Panc1 (cell line): ENCODE measurements at places on chromosomes 7 and 10. TPM values are rescaled to one million over a fixed set of nuclear protein-coding genes. Genes with fewer than 3 reads are reported as not detected.

CCL24 gene
- total RNA-seq, result not detected

SORCS1 gene
- total RNA-seq, result not detected

PDZD7 gene
- 1.8 TPM for total RNA-seq

C7orf57 gene
- 3.2 TPM for total RNA-seq

PHYHIPL gene
- total RNA-seq, result not detected

EPO gene
- total RNA-seq, result not detected

RAPGEF5 gene
- total RNA-seq, result 1.4 TPM

PCGF6 gene
- total RNA-seq, result 18.0 TPM

DNA sequence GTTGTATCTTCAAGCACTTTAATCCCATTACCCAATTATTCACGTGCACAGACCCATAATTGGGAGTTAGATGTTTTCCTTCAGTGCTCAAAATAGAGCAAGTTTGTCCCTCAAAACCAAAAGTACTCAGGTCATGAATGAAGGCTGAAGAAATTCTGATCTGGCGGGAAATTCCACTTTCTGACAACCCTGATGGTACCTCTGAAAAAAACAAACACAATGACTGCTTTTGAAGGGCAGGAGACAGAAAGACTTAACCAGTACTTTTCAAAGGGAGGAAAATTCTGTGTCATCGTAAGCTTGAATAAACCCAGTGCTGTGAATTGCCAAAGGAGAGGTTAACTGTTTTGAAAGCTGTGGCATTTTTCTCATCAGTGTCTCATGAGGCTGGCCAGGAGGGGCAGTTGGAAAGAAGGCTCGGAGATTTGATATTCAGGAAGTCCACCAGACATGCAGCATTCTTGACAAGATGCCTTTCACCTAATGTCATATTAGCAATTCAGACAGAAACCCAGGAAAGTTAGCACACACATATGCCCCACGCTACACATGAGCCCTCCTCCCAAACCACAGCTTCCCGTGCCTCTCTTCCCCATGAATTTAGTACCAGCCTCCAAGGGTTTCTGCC lies 347.0 kb downstream of the KCNMA1 start:
- no peak for DNase-seq
- H3K4me3 ChIP-seq, result no peak overlapping the region
- peak overlapping the region; percentile 45 for H3K27ac ChIP-seq
- peaks cover 46% of the 10 kb centered on the region for H3K4me1 ChIP-seq
- H3K36me3 ChIP-seq, result no peaks in the 10 kb centered on the region

- no peaks in the 10 kb centered on the region for H3K36me3 ChIP-seq
- DNase-seq, result no peak
- no peak overlapping the region for H3K27ac ChIP-seq
- H3K27me3 ChIP-seq, result no peaks in the 10 kb centered on the region
Observed at GRCh38 chr7:145986248-145986874, 130.2 kb upstream of the CNTNAP2 start.

DNA sequence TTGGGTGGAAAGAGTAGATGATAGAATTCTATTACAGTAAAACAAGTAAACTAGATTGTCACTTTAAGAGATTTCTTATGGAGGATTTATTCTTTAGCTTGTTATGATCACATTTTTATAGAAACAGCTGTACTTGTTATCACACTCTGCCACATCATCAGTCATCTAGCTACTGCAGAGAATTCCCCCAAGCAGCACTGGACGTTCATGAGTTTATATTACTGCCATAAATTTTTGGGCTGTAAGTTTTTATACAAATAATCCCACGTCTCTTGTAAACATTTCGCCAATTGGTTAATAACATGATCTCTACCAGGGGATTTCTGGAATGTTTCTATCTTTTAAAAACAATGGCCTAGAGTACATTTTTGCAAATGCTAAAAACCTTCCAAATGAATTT lies 238.8 kb downstream of the POLR1F start:
- H3K27me3 ChIP-seq, result no peaks in the 10 kb centered on the region
- H3K4me3 ChIP-seq, result no peak overlapping the region
- H3K36me3 ChIP-seq, result no peaks in the 10 kb centered on the region
- peak overlapping the region; percentile 49; the same call in 1 of the 2 replicates for H3K27ac ChIP-seq

- no peak for DNase-seq
- H3K4me3 ChIP-seq, result no peak overlapping the region
- peak overlapping the region; percentile 10 for H3K27ac ChIP-seq
- peaks cover 9% of the 10 kb centered on the region; the same call in 1 of the 2 replicates for H3K36me3 ChIP-seq
- no peaks in the 10 kb centered on the region for H3K27me3 ChIP-seq
Observed at GRCh38 chr7:36301914-36302771, 87.5 kb upstream of the ANLN start.

- no peak overlapping the region for H3K27ac ChIP-seq
- DNase-seq, result no peak
Observed at GRCh38 chr7:108434010-108434409, 22.2 kb downstream of the NRCAM start.

GRCh38 chr7:2594599-2594998 lies 35.8 kb downstream of the IQCE start:
- no peak overlapping the region for H3K27ac ChIP-seq
- DNase-seq, result no peak
- peaks cover 4% of the 10 kb centered on the region; the same call in 1 of the 2 replicates for H3K36me3 ChIP-seq
- no peak overlapping the region for H3K4me3 ChIP-seq
- no peaks in the 10 kb centered on the region for H3K27me3 ChIP-seq

DNA sequence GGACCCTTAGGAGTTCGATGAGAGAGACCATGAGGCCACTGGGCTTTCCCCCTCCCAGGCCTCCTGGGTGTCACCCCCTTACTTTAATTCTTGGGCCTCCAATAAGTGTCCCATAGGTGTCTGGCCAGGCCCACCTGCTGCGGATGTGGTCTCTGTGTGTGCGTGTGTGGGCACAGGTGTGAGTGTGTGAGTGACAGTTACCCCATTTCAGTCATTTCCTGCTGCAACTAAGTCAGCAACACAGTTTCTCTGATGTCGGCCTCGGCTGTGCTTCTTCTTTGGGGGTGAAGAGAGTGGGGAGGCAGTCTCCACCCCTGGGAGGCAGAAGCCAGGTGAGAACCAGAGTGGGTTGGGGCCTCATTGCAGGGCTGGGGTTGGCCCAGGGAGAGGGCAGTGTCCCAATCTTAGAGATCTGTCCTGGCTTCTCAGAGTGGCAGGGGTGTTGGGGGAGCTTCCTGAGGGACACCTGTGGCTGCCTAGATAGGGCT lies 1.5 kb downstream of the PVRIG start:
- H3K36me3 ChIP-seq, result no peaks in the 10 kb centered on the region
- no peak overlapping the region for H3K27ac ChIP-seq
- no peak overlapping the region for H3K4me3 ChIP-seq

DNA sequence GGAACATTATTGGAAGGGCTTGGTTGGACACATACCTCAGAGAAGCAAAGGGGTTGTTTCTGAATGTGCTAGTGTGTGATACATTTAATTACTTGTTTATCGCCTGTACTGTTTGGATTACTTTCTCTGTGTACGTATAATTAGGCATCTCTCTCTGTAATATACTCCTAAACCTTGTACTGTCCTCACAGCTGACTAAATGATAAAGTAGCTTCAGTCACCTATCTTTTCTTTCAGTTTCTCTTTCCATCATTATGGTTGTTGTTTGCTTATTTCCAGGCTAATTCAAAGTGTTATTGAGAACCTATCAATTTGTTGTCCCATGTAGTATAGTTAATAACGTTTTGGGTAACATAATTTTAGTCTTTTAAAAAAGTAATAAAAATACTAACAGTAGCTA lies 34.0 kb downstream of the MXI1 start:
- no peak overlapping the region for H3K4me3 ChIP-seq
- H3K27me3 ChIP-seq, result no peaks in the 10 kb centered on the region
- H3K27ac ChIP-seq, result no peak overlapping the region

- no peak overlapping the region for H3K27ac ChIP-seq
- no peak for DNase-seq
- no peak overlapping the region for H3K4me3 ChIP-seq
- no peaks in the 10 kb centered on the region for H3K4me1 ChIP-seq
Observed at GRCh38 chr7:106463851-106464611, 179.2 kb upstream of the NAMPT start.

DNA sequence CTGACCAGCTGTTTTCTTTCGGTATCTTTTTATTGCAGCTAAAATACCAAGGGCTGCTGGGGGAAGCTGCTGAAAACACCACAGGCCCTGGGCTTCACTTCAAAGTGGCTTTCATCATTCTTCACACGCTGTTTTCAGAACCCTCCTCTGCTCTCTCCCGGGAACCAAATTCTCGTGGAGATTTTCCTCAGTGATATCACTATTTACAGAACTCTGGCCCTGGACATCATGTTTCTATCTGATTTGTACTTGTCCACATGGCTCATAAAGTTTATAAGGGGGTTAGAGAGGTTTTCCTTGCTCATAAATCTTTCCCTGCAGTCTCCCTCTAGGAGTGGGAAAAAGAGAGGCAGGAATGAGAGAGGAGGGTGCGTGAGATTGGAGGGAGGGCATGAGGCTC lies 177.4 kb upstream of the NPVF start:
- H3K36me3 ChIP-seq, result no peaks in the 10 kb centered on the region
- H3K27me3 ChIP-seq, result peaks cover 4% of the 10 kb centered on the region
- DNase-seq, result no peak
- H3K27ac ChIP-seq, result no peak overlapping the region

DNA sequence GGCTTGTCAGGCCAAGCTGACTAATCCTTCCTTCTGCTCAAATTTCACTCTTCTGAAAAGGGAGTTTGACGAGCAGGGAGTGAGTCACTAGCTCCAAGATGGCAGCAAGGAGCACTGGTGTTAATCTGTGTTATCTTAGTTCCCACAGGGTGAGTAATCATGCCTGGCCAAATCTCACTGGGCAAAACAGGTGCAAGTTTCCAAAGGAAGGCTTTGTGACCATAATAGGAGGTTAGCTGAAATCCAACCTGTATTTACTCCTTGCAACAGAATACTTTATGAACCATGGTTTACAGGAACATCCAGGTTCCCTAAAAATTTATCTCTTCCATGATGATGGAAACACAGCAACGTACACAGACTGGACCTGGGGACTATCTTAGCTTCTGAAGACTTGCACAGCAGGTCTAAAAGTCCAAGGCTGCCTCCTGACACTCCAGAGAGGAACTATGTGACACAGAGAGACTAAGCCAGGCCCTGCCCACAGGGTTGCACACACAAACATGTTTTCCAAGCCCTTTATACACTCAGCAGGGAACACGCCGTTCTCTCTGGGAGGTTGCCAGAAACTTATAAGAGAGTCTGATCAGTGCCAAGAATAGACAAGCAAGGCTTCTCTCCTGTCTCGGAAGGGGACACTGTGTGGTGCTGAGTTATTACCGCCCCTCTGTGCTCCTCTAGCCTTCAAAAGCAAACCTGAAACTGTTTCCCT lies 46.3 kb downstream of the PDK4 start:
- no peaks in the 10 kb centered on the region for H3K36me3 ChIP-seq
- peak; percentile 82 for DNase-seq
- no peak overlapping the region for H3K4me3 ChIP-seq
- no peak overlapping the region for H3K27ac ChIP-seq

DNA sequence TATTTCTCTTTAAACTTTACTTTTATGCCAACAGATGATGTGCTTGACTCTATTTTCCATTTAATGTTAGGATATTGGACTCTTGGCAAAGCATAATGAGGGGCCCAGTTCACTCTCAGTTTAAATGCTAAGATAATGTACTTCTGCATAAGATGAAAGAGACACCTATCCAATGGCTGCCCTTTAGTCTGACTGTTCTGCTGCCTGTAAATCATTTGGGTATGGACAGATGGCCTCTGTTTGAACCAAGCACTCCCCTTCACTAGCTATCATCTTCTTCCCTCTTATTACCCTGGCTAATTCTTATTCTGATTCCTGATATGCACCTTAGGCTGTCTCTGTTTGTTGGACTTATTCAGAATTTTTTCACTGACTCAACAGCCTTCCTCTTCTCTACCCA lies 72.1 kb downstream of the SEM1 start:
- DNase-seq, result no peak
- H3K4me1 ChIP-seq, result no peaks in the 10 kb centered on the region
- no peak overlapping the region for H3K27ac ChIP-seq
- H3K36me3 ChIP-seq, result no peaks in the 10 kb centered on the region
- no peak overlapping the region for H3K4me3 ChIP-seq

DNA sequence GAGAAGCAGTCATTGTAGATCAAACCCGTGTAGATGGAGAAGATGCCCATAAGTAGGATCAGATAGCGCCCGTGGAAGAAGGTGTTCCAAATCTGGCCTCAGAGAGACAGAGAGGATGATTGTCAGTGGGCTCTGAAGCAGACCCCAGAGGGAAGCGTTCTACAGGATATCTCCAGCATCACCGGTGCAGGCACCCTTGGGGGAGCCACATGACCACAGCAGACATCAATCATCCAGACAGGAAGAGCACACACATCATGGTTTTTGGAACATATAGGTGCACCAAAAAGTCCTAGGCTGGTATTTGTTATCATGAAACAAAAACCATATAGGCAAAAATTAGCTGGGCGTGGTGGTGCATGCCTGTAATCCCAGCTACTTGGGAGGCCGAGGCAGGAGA lies 44.0 kb upstream of the SVOPL start:
- H3K27ac ChIP-seq, result no peak overlapping the region
- no peaks in the 10 kb centered on the region for H3K36me3 ChIP-seq
- DNase-seq, result no peak
- H3K4me3 ChIP-seq, result no peak overlapping the region
- H3K4me1 ChIP-seq, result no peaks in the 10 kb centered on the region

DNA sequence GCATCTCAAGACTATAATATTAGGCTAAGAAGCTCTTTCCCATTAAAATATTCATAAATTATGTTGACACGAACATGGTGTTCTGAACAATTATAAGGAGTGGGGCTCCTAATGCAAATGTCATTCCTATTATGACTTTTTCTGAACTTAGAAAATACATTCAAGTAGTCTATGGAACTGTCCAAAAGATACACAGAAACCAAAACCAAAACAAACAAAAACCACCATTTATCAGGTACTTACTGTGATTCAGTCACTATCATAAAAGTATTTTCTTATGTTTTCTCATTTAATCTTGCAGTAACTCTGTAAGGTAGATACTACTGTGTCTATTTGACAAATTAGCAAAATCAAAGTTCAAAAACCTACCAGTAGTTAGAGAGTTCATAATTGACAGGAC lies 406.8 kb downstream of the GFRA1 start:
- DNase-seq, result no peak
- H3K36me3 ChIP-seq, result no peaks in the 10 kb centered on the region
- no peaks in the 10 kb centered on the region for H3K27me3 ChIP-seq
- H3K4me3 ChIP-seq, result no peak overlapping the region
- no peaks in the 10 kb centered on the region for H3K4me1 ChIP-seq

- H3K4me1 ChIP-seq, result peaks cover 6% of the 10 kb centered on the region; the same call in 1 of the 2 replicates
- no peak overlapping the region for H3K4me3 ChIP-seq
- no peaks in the 10 kb centered on the region for H3K27me3 ChIP-seq
- peak overlapping the region; percentile 49; the same call in 1 of the 2 replicates for H3K27ac ChIP-seq
- DNase-seq, result no peak
Observed at GRCh38 chr10:61475449-61475873, 22.3 kb upstream of the TMEM26 start.
